ENCODE measurements at places on chromosomes 7 and 10. TPM values are rescaled to one million over a fixed set of nuclear protein-coding genes. Genes with fewer than 3 reads are reported as not detected.

GRCh38 chr10:103545366-103545765 is 51.9 kb downstream of the NEURL1 start:
- peaks cover 13% of the 10 kb centered on the region for H3K4me1 ChIP-seq
- H3K27ac ChIP-seq = no peak overlapping the region
- H3K4me3 ChIP-seq = no peak overlapping the region
- no peak for DNase-seq

DNA sequence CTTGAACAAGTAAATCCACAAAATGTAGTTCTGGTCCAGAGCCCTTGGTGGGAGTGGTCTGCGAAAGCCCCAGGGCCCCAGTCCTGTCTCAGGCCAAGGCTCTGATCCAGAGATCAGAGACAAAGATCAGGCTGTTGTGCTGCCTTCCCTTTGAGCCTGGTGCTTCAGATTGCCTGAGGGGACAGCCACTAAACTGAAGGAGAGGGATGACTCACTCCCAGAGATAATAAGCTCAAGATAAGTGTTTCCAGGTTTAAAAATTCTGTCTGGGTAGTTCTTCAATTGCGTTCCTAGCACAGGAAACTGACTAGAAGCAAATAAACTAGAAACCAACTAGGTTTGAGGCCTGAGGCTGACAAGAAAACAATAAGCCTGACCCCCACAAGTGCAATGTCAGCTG is 190.2 kb downstream of the RAMP3 start:
- peaks cover 12% of the 10 kb centered on the region for H3K27me3 ChIP-seq
- H3K4me1 ChIP-seq = no peaks in the 10 kb centered on the region
- H3K4me3 ChIP-seq = no peak overlapping the region

- H3K36me3 ChIP-seq = peaks cover 30% of the 10 kb centered on the region
- H3K4me1 ChIP-seq = peaks cover 2% of the 10 kb centered on the region
- H3K27ac ChIP-seq = no peak overlapping the region
- DNase-seq = peak; percentile 19
These were observed 116.4 kb upstream of the ASAH2 start for GRCh38 chr10:50367732-50368131.

GRCh38 chr10:33273295-33274002 is 61.0 kb downstream of the NRP1 start:
- DNase-seq = no peak
- no peak overlapping the region for H3K27ac ChIP-seq
- H3K4me3 ChIP-seq = no peak overlapping the region
- H3K4me1 ChIP-seq = no peaks in the 10 kb centered on the region

GRCh38 chr7:128830231-128831177 is at the start of gene FLNC:
FLNC (plus strand) TSS chr7:128830406; CDS start chr7:128830638, 232 bp downstream.
- H3K27ac ChIP-seq = no peak within 1 kb of the TSS
- H3K27me3 ChIP-seq = peaks cover 41% of the 10 kb centered on the region
- no peaks in the 10 kb centered on the region for H3K36me3 ChIP-seq
- peak within 1 kb of the TSS; percentile 56 for H3K4me3 ChIP-seq
- peaks cover 17% of the 10 kb centered on the region for H3K4me1 ChIP-seq

DNA sequence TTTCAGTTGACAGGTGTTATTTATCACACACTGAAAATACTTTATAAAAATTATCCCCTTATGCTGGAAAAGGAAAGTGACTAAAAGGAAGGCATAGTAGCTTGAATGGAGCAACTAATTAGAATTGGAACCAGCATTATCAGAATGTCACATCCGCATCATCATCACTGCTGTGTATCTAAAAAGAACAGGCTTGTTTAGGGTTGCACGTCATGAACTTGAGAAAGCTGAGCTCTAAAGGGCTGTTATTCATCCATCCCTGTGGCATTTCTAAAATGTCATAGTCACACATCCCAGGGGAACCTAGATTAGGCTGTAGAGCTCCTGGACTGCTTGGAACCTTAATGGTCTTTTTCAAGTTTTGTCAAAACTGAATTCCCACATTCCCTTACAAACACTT is 54.4 kb downstream of the KLHDC10 start:
- no peak overlapping the region for H3K27ac ChIP-seq
- no peak for DNase-seq
- H3K4me3 ChIP-seq = no peak overlapping the region
- peaks cover 31% of the 10 kb centered on the region for H3K36me3 ChIP-seq
- H3K27me3 ChIP-seq = no peaks in the 10 kb centered on the region

GRCh38 chr7:92466682-92467081 is 11.1 kb downstream of the ERVW-1 start:
- DNase-seq = no peak
- no peaks in the 10 kb centered on the region for H3K4me1 ChIP-seq
- no peak overlapping the region for H3K27ac ChIP-seq
- H3K4me3 ChIP-seq = no peak overlapping the region

GRCh38 chr7:145169908-145170307 is 334.1 kb upstream of the TPK1 start:
- H3K4me1 ChIP-seq = no peaks in the 10 kb centered on the region
- no peak overlapping the region for H3K4me3 ChIP-seq
- no peak overlapping the region for H3K27ac ChIP-seq
- H3K36me3 ChIP-seq = no peaks in the 10 kb centered on the region

DNA sequence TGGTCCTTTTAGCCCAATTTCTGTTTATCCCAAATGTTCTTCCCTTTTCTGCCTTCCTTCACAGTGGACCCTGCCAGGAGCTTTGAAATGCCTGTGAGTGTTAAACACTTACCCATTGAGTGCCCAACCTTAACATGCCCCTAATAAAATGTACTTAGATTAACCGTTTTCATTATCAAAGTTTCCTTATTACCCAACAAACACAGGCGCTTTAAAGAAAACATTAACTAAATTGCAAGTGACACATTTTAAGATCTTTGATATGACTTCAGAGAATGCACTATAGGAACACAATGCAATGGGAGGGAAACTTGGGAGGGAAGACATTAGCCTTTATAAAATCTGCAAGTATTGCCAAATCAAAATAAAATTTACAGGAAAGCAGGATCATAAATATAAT is 177.0 kb downstream of the CFTR start:
- DNase-seq = no peak
- H3K4me1 ChIP-seq = no peaks in the 10 kb centered on the region
- H3K27ac ChIP-seq = no peak overlapping the region
- H3K36me3 ChIP-seq = no peaks in the 10 kb centered on the region
- no peaks in the 10 kb centered on the region for H3K27me3 ChIP-seq
- H3K4me3 ChIP-seq = no peak overlapping the region

DNA sequence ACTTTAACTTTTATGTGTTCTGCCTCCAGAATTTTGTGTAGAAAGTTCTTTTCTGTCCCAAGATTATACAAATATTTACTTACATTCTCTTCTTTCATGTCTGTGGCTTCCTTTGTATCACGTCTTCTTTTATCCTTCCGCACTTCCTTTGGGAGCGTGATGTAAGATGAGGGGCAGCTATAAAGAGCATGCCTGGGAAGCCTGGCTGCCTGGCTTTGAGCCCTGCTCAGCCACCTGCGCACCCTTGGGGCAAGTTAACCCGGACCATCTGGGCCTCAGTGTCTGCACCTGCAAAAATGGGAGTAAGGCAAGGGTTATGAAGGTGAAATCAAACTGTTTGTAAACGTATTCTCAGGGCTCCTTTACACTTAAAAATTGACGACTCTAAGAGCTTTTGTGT is 25.2 kb downstream of the PALD1 start:
- no peak overlapping the region for H3K27ac ChIP-seq
- no peaks in the 10 kb centered on the region for H3K27me3 ChIP-seq
- H3K36me3 ChIP-seq = no peaks in the 10 kb centered on the region
- H3K4me1 ChIP-seq = no peaks in the 10 kb centered on the region
- no peak for DNase-seq
- no peak overlapping the region for H3K4me3 ChIP-seq

- peaks cover 80% of the 10 kb centered on the region for H3K27me3 ChIP-seq
- peaks cover 20% of the 10 kb centered on the region for H3K4me1 ChIP-seq
- H3K36me3 ChIP-seq = no peaks in the 10 kb centered on the region
These were observed 7.3 kb downstream of the EVX1 start for GRCh38 chr7:27249724-27250556.

DNA sequence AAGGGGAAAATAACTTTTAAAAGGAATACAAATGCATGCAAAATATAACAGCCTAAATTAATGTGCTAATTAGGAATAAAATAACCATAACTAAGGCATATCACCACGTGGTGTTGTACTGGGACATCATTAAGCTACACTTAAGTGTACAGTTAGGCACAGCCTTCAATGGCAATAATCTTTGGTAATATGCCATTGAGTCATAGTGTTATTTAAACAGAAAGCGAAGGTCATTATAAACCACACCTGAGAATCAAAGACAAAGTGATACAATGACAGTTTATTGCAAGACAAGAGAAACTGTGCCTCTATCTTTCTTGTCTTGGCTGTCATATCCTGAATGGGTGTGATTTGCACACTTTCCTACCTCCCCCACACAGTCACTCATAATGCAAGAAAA is 30.5 kb upstream of the AUTS2 start:
- H3K27ac ChIP-seq = no peak overlapping the region
- no peak overlapping the region for H3K4me3 ChIP-seq
- no peaks in the 10 kb centered on the region for H3K4me1 ChIP-seq
- H3K36me3 ChIP-seq = no peaks in the 10 kb centered on the region
- no peak for DNase-seq
- peaks cover 3% of the 10 kb centered on the region for H3K27me3 ChIP-seq

DNA sequence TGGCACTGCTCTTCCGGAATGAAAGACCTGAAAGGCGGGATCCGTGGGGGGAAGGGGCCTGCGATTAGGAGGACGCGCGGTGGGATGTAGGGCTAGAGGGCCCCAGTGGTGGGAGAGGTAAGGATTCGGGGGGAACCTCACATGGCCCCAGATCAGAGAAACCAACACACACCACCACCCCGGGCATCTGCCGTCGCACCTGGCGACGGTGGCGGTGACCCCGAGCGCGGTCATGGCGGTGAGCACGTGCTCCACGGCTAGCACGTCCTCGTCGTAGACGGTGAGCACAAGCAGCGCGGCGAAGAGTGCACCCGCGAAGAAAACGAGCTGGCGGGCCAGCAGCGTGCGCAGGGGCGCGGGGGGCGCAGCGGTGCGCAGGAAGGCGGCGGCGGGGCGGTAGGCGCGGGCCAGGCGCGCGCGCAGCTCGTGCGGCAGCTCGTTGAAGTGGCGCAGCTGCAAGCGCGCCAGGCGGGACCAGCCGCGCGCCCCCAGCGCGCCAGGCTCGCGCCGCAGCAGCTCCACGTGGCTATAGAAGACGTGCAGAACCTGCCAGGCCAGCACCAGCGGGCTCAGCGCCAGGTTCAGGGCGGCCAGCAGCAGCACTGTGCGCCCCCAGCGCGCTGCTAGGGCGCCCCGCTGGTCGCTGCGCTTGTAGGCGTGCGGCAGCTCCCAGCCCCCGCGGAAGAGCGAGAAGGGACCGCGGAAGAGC is 5.7 kb downstream of the ATG9B start:
- no peaks in the 10 kb centered on the region for H3K36me3 ChIP-seq
- H3K4me3 ChIP-seq = peak overlapping the region; percentile 72
- H3K27ac ChIP-seq = no peak overlapping the region
- peaks cover 46% of the 10 kb centered on the region for H3K4me1 ChIP-seq

GRCh38 chr7:112262855-112263487 is 56.5 kb downstream of the ZNF277 start:
- peaks cover 1% of the 10 kb centered on the region for H3K36me3 ChIP-seq
- H3K27ac ChIP-seq = no peak overlapping the region
- H3K4me3 ChIP-seq = no peak overlapping the region
- DNase-seq = no peak
- peaks cover 20% of the 10 kb centered on the region for H3K4me1 ChIP-seq

DNA sequence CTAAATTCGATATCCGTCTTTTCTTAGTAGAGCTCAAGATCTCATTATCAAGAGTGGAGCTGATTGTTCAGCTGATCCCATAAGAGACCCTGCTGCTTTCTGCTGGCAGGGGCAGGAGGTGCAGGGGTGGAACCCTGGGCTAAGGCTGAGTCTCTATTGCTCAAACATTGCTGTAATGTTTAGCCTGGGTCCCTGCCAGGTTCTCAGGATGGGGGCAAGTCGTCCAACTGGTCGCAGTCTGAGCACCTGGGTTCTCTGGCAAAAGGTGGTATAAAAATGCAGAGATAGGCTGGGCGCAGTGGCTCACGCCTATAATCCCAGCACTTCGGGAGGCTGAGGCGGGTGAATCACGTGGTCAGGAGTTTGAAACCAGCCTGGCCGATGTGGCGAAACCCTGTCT is 62.0 kb upstream of the NRBF2 start:
- peaks cover 6% of the 10 kb centered on the region for H3K4me1 ChIP-seq
- no peak overlapping the region for H3K27ac ChIP-seq
- H3K27me3 ChIP-seq = peaks cover 25% of the 10 kb centered on the region
- no peaks in the 10 kb centered on the region for H3K36me3 ChIP-seq
- H3K4me3 ChIP-seq = no peak overlapping the region
- DNase-seq = no peak

- H3K4me1 ChIP-seq = no peaks in the 10 kb centered on the region
- no peaks in the 10 kb centered on the region for H3K27me3 ChIP-seq
- H3K4me3 ChIP-seq = no peak overlapping the region
- H3K36me3 ChIP-seq = no peaks in the 10 kb centered on the region
These were observed 359.0 kb upstream of the ANKRD30A start for GRCh38 chr10:36766415-36766810.

GRCh38 chr7:29285444-29285793 is 90.8 kb downstream of the CHN2 start:
- DNase-seq = peak; percentile 67
- H3K4me3 ChIP-seq = no peak overlapping the region
- no peaks in the 10 kb centered on the region for H3K36me3 ChIP-seq
- no peak overlapping the region for H3K27ac ChIP-seq

DNA sequence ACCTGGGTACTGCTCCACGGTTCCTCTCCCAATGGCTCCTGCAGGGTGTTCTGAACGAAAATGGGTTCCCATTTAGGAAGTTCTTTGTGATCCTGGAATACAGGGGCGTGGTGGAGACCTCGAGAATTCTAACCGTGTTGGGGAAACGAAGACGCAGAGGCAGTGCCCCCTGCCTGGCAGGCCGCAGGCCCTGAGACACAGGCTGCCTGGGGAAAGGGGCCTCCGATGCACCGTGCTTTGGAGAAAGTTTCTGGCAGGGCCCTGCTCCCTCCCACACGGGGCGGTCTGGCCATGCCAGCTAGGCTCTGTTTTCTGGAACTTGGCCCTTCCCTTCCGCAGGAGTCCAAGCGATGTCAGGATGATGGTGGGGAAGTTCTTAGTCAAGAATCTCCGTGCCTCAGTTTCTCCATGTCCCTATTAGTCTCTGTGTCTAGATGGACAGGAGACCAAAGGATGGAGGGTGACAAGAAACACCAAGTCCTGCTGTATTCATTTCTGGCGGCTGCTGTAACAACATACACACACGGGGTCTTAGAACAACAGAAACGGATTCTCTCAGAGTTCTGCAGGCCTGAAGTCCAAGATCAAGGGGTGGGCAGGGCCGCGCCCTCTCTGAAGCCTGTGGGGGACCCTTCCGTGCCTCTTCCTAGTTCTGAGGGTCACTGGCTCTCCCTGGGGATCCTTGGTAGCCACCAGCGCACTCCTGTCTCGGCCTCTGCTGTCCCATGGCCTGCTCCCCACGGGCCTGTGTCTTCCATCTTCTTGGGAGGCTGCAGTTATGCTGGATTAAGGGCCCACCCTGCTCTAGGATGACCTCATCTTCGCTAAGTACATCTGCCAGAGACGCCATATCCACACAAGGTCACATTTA is 27.7 kb downstream of the PRKAG2 start:
- H3K27me3 ChIP-seq = no peaks in the 10 kb centered on the region
- no peak overlapping the region for H3K4me3 ChIP-seq
- no peak for DNase-seq
- no peak overlapping the region for H3K27ac ChIP-seq

GRCh38 chr7:43449577-43449976 is 133.3 kb upstream of the STK17A start:
- H3K27me3 ChIP-seq = no peaks in the 10 kb centered on the region
- H3K4me1 ChIP-seq = no peaks in the 10 kb centered on the region
- H3K27ac ChIP-seq = no peak overlapping the region
- no peak for DNase-seq
- H3K36me3 ChIP-seq = no peaks in the 10 kb centered on the region

CLDN3 gene
- total RNA-seq = not detected

PAX4 gene
- not detected for total RNA-seq

POLR3A gene
- 14.2 TPM for total RNA-seq

AGR2 gene
- not detected for total RNA-seq

ZNF804B gene
- total RNA-seq = not detected

PNLIPRP2 gene
- total RNA-seq = not detected

RHBDD2 gene
- total RNA-seq = 24.0 TPM

ANXA8L1 gene
- not detected for total RNA-seq

Data from activated naive CD4-positive, alpha-beta T cell treated with anti-CD3 and anti-CD28 coated beads for 36 hours (primary cell).